ENCODE measurements at places on chromosomes 4 and X.

GRCh38 chr4:134320048-134320447 lies 118.5 kb upstream of the PABPC4L start:
- no peak for DNase-seq

DNA sequence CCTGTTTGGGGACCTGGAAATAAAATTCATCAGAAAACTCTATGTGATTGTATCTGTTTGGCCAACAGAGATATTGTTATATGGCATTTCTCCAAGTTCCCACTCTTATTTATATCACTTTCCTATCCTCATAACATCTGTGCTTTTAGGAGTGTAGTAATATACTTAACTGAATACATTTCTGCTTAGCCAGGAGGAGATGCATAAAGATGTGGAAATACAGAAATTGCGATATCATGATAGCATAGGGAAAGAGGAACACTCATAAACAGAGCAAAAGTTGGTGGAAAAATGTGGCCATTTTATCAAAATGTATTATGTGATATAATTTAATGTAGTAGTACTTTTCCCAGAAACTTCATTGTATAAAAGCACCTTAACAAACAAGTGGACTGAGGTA lies 46.1 kb upstream of the TSPAN7 start:
- no peak for DNase-seq

DNA sequence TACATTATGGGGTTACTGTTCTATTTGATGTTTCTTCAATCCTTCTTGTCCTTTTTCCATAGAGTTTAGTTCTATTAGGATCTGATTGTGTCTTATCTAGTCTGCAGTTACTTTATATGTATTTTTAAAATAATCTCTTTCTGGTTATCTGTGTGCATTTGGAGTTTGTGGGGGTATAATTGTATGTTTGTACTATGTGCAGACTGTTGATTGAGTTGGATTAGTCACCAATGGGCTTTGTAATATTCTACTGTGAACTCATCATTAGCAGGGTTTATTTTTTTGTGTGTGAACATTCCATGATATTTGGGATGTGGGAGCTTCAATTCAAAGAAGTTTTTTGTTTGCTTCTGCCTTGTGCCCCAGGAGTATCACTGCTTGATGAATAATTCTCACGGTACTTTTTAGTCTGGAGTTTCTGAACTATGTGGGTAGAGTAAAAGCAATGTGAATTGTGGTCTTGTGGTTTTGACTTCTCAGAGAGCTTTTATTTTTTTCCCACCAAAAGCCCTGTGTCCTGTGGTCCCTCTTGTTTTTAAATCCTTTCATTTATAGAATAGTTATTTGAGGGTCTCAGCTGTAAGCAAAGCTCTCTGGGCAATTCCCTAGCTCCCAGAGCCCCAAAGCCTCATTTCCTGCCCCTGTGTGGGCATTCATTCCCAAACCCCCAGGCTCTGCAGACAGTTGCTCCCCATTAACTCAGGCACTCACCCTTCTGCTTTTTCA lies 127.8 kb downstream of the PHKA2 start:
- no peak for DNase-seq

- no peak for DNase-seq
Measured at GRCh38 chr4:16263056-16263455, 36.8 kb upstream of the TAPT1 start.
